ENCODE measurements at places on chromosomes 6 and 20.
A peak's percentile ranks its signal among the peaks of the same experiment; 100 is the strongest.

- DNase-seq = no peak
Observed at GRCh38 chr6:123997223-123997622, 193.6 kb downstream of the NKAIN2 start.

DNA sequence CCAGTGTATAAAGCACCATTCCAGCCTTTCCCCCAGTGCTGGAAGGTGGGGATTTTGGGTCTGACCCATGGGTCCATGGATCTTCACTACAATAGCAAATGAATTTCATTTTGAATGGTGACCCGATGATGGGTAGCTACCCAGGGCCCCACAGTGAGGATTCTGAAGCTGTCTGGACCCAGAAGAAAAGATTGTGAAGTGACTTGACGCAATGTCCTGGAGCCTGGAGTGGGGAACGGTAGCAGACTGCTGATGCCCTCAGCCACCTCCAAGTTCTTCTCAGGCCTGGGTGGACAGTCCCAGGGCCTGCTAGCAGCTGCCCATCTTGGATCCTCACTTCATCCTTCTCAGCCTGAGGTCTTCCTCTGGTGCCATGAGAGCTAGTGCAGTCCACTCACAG lies 23.4 kb upstream of the SLC32A1 start:
- DNase-seq = no peak

GRCh38 chr6:54624779-54625178 lies 221.8 kb upstream of the FAM83B start:
- no peak for DNase-seq

GRCh38 chr6:116530436-116530835 lies 15.0 kb downstream of the TRAPPC3L start:
- no peak for DNase-seq

GRCh38 chr20:57792386-57793080 lies 82.7 kb upstream of the PMEPA1 start:
- no peak for DNase-seq

DNA sequence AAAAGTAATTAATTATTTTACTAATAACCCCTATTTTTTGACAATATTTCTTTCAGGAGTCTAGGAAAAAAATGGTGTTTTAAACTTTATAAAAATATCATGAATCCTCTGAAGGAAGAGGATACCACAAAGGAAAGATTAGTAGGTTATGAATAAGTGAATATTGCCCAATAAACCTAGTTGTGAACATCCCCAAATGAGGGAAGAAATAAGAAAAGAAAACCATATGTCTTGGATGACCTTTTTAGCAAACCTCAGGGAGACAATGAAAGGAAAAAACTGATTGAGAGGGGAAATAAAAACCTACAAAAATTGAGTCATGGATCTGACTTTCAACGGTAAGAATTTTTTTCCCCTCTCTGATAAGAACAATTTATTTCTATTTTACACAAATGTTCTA lies 34.4 kb downstream of the TENT5A start:
- DNase-seq = no peak

DNA sequence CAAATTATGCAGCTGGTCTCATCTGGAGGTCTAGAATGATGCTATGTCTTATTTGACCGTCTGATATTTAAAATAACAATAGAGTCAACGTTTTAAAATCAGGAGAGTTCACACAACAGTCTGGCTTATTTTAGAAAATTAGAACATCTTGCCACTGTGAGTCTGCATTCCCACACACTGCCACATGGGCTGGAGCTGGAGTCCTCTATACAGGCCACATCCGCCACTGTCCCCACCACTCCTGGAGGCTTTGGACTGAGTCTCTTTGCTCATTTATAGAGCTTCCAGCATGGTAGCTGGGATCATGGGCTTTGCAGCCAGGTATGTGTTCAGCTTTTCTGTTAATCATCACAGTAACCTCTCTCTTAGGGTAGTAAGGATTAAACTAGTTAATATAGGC lies 68.8 kb upstream of the ZNFX1 start:
- peak; percentile 9 for DNase-seq

DNA sequence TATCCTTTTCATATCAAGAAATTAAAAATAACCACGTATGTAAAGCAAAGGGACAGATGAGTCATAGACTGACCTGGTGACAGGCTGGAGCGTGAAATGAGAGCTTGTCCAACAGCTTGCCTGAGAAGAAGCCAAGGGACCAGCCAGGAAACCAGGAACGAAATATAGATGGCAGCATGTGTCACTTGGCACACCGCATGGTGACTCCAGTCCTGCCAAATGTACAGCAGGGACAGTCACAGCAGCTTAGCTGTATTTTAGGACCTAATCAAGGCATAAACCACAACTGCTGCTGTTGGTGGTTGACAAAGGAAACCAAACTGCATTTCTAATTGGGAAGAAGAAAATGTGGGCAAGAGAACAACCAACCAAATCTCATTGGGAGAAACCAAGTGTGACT lies 755.0 kb downstream of the TFAP2A start:
- no peak for DNase-seq

Data from foreskin fibroblast (primary cell).